ENCODE measurements at places on chromosomes 13 and 19. TPM values are rescaled to one million over a fixed set of nuclear protein-coding genes. Genes with fewer than 3 reads are reported as not detected.
A peak's percentile ranks its signal among the peaks of the same experiment; 100 is the strongest.

Gene CEACAM4
- not detected for polyA plus RNA-seq

Gene ATP8B3
- polyA plus RNA-seq = 0.45 TPM

Gene KLK12
- not detected for polyA plus RNA-seq

Gene HNRNPL
- polyA plus RNA-seq = 473 TPM

Gene HCN2
- 0.25 TPM for polyA plus RNA-seq

Gene ZGLP1
- 3.4 TPM for polyA plus RNA-seq

DNA sequence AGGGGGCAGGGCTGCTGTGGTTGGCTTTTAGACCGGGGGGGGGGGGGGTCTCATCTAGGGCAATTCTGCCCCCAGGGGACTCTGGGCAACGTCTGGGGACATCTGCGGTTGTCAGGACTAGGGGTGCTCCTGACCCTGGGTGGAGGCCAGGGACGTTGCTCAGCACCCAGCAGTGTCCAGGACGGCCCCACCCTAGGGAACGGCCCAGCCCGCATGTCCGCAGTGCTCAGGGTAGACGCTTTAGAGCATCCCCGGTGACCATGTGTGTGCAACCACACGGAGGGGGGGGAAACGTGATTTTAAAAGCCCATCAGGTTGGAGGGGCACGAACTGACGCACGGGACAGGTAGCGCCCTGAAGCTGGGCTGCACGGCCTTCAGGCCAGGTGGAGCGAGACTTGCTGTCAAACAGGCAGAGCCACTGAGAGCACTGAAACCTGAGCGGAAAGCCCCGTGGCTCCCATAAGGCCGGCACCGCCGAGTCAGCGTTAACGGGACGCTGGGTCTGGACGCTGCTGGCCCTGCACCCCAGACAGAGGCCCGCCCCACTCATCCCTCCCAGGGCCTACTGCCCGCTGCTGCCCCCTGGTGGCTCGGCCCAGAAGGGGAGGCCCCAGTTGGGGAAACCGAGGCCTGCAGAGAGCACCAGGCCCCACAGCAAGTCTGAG, 8.3 kb downstream of the CACTIN start:
- no peak for DNase-seq

DNA sequence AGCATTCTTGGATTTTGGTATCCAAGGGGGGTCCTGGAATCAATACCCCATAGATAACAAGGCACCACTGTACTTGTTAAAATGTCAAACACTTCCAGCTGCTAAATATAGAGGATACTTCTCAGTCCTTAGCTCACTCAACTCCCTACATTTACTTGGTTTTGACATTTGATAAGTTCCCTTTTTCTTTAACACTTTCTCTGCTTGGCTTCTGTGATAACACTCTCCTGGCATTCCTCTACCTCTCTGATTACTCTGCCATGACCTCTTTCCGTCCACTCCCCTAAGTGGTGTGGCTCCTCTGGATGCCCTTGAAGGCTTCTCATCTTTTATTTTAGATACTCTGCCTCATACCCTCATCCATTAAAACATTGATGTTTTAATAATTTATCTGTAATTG, 65.2 kb downstream of the MICU2 start:
- DNase-seq = no peak

DNA sequence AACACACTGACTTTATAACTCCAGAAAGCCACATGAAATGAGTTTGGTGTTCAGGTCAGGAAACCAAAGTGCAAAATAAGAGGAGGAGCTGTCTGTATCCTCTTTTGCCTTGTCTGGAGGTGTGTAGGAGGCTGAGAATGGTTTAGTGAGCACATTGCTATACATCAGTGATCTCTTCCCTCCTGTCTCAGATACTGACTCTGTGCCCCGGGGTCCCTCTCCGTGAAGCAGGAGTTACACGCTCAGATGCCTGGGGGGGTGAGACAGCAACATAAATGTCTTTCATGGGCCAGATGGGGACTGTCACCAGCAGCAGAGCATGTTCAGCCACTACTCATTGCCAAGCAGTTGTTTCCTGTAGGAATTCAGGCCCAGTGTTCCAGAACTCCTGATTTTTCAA, 285.4 kb downstream of the ATP8A2 start:
- peak; percentile 29 for DNase-seq

DNA sequence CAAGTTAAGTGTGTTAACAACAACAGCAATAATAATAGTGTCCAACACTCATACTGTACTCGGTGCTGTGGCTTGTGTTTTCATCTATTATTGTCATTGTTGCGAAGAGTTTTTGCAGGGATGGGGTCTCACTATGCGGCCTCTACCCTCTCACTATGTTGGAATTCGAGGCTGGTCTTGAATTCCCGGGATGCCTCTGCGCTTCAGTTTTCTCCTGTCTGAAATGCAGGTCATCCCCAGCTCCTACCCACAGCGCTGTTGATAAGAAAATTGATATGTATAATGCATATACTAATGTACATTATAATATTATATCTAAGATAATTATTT, 4.9 kb upstream of the SBK3 start:
- DNase-seq = no peak

GRCh38 chr13:32491028-32491427, 47.6 kb downstream of the N4BP2L2 start:
- DNase-seq = no peak

DNA sequence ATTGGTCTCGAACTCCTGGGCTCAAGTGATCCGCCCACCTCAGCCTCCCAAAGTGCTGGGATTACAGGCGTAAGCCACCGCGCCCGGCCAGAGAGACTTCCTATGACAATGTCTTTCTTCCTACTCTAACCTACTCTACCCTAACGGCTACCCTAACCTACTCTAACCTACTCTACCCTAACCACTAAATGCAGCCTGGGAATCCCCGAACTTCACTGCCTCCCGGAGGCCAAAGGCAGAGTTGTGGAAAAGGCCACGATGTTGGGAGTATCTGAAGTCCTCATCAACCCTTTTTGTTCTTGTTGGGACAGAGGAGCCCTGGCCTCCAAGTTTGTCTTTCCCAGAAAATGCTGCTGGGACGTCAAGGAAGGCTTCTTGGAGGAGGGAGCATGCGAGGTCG, 967 bp upstream of the NR2C2AP start:
- no peak for DNase-seq

DNA sequence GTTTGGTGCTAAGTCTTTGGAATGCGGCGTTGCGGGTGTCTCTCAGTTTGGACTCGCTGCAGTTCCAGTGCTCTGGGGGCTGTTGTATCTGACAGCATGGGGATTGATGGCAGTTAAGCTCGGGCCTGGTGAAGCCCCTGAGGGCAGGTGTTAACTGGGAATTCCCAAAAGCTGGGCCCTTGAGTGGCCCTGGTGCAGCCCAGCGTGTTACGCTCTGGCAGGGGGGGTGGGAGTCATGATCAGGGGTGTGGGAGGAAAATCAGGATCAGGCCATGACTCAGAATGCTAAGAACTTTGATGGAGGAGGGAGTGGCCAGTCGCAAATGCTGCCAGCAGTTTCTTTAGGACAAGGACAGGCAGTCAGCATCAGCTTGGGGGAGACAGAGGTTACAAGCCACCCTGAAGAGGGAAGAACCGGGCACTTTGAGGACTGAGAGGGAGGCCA, 19.6 kb downstream of the AP2A1 start:
- DNase-seq = no peak

- no peak for DNase-seq
These were observed 964 bp downstream of the KHSRP start for GRCh38 chr19:6423499-6424194.

- no peak for DNase-seq
These were observed 647 bp upstream of the KLF12 start for GRCh38 chr13:74134777-74135325.

DNA sequence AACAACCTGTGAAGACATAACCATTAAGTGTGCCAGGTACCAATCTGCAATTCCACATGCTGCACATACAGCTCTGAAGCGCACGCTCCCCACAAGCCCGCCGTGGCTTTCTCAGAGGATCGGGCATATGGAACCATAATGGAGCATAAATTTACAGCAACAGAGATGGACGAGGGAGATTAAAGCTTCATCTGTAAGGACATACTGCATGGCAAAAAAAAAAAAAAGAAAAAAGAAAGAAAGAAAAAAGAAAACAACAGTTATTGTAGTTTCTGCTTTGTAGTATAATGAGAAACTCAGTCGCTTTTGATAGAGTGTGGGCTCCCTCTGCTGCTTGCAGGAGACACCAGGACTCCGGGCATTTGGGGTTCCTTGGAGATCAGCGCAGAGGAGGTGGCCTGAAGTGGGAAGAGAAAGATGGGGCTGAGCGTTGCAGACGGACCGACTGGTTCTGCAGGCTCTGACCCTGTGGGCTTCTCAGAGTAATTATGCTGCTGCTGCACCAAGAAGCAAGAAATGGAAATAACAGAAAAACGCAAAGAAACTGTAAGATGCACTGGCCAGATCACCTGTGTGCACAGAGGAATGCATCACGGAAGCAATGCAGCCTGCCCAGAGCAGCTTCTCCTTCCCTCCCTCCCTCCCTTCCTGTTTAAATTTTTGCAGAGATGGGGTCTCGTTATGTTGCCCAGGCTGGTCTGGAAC, 10.8 kb upstream of the PDCD5 start:
- no peak for DNase-seq

DNA sequence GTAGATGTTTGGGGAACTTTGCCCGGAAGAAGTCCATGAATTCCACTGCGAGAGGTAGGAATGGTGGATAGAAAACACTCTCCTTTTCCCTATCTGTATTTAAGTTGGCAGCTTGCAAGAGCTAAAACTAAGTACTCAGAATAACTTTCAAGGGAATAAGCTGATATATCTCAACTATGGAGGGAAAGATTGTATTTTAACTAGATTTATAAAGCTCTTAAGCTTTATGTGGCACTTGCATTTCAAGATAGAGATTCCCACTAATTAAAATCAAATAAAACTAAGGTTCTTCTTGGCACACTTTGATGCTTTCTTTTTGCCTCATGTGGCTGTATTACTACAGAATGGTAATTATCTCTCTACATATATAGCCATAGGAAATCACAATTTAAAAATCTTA, 149.7 kb upstream of the STARD13 start:
- no peak for DNase-seq

DNA sequence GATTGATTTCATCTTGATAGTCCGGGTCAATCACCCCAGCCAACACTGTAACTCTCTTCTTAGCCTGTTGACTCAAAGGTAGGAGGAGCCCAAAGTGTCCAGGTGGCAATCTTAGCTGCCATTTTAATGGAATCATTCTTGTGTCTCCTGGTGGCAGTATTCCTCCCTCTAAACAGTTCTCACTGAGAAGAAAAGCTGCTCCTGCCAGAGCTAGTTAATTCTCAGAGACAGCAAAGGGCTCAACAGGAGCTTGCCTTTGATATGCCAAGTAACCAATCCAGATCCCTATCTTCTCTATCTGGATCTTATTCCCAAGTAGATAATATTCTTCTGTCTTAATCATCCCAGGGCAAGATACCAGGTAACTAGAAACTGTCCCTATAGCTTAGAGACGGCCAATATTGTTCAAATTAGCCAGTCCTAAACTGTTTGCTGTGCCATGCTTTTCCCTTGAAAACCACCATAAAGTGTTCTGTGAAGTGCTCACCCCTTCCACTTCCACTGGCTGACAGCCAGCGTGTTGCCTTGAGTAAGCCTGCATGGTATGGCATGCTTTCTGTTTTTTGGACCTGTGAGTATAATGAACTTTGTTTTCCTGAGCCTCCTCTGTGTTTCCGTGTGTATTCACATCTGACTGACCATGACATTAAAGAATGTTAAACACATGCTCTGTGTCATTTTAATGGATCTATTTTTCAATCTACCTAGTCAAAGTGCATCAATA, 463.7 kb upstream of the SLITRK5 start:
- no peak for DNase-seq

DNA sequence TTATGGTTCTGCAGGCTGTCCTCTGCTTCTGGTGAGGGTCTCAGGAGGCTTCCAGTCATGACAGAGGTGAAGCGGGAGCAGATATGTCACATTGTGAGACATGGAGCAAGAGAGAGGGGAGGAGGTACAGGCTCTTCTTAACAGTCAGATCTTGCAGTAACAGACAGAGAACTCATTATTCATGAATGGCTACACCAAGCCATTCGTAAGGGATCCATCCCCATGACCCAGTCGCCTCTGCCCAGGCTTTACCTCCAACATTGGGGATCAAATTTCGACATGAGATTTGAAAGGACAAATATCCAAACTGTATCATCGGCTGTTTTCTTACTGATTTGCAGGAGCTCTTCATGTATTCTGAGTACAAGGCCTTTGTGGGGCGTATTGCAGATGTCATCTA, 21.7 kb downstream of the ZNF507 start:
- DNase-seq = no peak

DNA sequence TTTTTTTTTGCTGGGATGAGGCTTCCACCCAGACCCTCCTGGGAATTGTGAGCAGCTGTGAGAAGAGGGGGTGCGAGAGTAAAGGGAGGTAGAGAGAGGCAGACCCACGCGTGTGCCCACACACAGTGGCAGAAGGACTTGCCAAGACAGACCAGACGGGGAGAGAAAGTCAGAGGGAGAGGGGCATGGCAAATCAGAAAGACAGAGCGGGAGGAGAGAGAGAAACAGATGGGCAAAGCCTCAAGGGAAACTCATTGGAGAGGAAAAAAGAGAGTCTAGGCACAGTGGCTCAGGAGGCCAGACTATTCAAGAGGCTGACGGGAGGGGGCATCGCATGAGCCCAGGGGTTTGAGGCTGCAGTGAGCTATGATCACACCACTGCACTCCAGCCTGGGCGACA, 17.0 kb downstream of the CATSPERG start:
- no peak for DNase-seq

GRCh38 chr13:30848332-30849027, 57.6 kb upstream of the MEDAG start:
- DNase-seq = no peak

GRCh38 chr19:30887042-30887441, 462.2 kb downstream of the TSHZ3 start:
- no peak for DNase-seq

DNA sequence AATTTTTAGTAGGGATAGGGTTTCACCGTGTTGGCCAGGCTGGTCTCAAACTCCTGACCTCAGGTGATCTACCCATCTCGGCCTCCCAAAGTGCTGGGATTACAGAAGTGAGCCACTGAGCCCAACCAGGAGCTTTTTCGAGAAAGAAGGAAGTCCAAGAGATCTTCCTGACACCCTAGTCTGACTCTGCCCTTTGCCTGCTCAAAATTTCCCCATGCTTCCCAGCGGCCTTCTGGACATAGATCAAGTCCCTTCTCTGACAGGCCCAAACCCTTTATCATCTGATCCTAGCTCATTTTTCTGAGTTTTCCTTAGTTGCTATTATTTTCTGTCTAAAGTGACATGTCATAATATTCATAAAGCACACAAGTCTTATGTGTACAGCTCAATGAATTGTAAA, 1.5 kb upstream of the BAX start:
- DNase-seq = no peak
